ENCODE measurements at places on chromosomes 5 and 9.

- no peak for DNase-seq
Observed at GRCh38 chr9:92534674-92535073, 1.1 kb downstream of the ECM2 start.

GRCh38 chr5:137061382-137061781 lies 437.7 kb downstream of the SPOCK1 start:
- DNase-seq, result no peak

DNA sequence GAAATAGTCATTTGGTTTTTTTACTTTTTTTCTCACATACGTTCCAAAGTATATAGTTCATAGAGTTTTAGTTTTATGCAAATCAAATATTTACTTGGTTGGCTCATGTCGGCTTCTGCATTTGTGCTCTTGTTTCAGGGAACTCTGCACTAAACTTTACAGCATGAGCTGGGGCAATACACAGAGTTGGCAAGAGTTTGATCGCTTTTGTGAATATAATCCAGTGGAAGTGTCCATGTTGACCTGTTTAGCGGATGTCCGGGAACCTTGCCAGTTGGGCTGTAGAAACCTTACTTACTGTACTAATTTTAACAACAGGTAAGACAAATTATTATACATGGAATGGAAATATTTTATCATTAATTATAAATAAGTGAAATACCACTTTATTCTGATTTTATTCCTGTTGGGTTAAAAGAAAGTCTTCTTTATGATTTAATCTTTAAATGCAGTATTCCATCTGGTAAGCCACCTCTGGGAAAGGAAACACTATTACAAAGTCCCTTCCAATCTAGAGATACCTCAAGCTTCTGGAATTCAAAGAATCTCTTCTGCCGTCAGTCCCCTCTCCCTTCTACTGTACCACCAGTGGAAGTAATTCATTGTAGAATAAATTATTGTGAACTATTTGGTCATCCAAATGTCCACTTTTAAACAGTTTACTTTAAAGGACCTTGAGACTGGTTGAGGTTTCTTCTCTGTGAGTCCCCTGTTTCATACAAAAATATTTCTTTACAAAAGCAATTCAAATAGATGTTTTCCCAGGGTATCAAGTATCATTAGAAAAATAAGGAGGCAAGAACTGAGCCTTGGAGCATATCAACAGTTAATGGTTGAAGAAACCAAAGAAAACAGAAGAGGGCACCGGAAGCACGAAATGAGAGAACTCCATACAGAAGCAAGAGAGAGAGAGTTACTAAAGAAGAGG lies 45.2 kb upstream of the GLIPR2 start:
- no peak for DNase-seq

- DNase-seq, result no peak
Observed at GRCh38 chr5:174319551-174319950, 274.0 kb downstream of the NSG2 start.

DNA sequence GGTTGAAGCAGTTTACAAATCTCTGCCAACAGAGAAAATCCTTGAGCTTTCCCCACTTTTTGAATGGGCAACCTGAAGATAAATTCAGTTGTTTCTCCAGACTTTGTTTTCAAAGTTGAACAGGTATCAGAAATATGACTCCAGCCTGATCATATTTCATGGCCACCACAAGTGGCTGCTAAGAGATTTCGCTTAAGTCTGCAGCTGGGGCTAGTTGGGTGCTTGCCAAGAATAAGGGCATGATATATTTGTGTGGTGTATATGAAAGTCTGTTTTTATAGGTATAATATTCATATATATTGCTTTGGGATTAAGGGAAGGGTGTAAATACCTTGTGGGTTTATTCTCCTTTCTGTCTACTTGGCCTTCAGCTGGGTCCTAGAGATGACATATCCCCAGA lies 168.4 kb upstream of the GDNF start:
- no peak for DNase-seq

DNA sequence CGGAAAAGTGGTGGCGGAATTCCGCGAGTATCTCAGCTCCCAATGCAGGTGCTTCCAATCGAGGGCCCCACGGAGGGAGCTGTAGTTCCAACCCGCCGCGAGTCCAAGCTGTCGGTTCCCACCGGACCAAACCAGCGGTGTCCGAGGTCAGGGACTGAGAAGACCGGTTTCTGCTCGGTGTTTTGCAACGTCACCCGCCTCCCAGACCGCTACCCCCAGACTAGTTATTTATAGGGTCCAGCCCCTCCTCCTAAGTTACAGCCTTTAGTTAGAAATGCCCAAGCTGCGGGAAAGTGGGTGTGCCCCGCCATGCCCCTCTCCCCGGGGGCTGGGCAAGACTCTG lies 677 bp upstream of the MYORG start:
- no peak for DNase-seq

GRCh38 chr5:7589800-7590199 lies 193.9 kb downstream of the ADCY2 start:
- no peak for DNase-seq

DNA sequence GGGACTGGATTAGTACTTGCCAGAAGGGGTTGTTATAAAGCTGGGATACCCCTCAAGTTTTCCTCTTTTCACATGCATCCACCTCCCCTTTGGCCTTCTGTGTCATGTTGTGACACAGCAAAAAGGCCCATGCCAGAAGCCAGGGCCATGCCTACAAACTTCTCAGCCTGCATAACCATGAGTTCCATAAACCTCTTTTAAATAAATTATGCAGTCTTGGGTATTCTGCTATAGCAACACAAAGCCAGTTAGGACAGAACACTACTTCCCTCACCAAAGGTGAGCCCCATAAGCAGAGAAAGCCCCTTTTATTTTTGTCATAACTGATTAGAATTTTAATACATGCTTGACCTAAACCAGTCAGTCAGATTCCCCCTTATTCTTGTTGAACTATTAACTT lies 801.3 kb downstream of the DNAH5 start:
- DNase-seq, result no peak

- no peak for DNase-seq
Observed at GRCh38 chr5:125874057-125874456, 549.2 kb upstream of the GRAMD2B start.

- no peak for DNase-seq
Observed at GRCh38 chr5:56637321-56637920, 177.9 kb upstream of the MAP3K1 start.

DNA sequence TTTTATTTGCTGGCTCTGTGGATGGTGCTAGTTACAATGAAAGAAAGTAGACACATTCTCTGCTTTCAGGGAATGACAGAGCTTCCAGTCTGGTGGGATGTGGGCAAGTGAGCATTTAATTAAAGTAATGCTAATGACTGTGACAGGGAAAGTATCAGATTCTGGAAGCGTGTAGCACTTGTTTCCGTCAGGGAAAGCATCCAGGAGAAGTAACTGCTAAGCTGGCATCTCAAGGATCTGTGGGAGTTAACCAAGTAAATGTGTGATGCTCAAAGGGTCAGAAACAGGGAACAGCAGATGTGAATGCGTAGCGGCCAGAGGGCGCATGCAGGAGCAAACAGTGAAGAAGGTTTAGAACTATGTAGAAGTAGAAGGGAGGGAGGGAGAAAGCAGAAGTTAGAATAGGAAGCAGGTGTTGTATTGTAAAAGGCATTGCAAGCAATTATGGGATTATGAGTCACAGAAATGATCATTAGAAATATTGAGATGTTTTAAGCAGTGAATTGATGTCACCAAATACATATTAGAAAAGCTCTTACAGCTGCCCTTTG lies 12.2 kb downstream of the KLHL9 start:
- no peak for DNase-seq

DNA sequence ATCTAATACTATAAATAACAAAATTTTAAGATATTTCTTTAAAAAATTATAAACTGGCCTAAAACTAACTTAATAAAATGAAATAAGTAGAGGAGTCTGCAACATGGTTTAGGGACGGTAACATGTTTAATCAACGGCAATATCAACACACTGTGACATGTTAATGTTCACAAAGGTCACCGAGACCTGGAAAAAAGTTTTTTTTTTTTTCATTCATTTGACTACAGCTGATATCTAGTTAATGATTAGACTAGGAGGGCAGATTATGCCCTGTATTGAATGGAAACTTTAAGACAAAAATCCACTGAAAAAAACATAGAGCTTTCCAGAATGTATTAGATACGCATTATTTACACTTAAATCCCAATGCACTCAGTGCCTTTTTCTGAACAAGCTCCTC lies 67.0 kb upstream of the CDK5RAP2 start:
- DNase-seq, result no peak

GRCh38 chr5:142324136-142324870 lies 518 bp downstream of the SPRY4 start:
- DNase-seq, result peak; percentile 33

- no peak for DNase-seq
Observed at GRCh38 chr5:3526551-3527185, 69.0 kb upstream of the IRX1 start.

- no peak for DNase-seq
Observed at GRCh38 chr5:176741561-176742211, 68.7 kb upstream of the UNC5A start.

DNA sequence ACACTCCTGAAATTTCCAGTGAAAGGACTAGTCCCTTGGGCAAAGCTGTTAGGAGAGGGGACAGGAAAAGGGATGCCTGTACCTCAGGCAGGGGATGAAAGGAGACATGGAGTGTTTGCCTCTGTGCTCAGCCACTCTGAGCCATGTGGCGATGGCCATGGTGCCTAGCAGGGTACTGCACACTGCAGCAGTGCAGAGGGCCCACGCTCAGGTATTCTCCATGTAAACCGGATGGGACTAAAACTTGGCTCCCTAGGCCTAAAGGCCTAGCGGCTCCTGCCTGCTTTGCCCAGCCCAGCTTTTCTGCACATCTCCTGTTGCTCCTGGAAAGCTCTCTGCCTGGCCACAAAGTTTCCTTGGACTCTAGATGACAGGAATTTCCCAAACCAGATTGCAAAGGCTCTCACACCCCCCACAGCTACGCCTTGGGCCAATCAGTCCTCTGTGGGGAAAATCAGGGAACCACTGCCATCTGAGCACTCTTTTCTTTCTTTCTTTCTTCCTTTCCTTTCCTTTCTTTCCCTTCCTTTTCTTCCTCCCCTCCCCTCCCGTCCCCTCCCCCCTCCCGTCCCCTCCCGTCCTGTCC lies 44.3 kb downstream of the HABP4 start:
- DNase-seq, result no peak

GRCh38 chr9:34382879-34383278 lies 6.2 kb upstream of the MYORG start:
- DNase-seq, result no peak

DNA sequence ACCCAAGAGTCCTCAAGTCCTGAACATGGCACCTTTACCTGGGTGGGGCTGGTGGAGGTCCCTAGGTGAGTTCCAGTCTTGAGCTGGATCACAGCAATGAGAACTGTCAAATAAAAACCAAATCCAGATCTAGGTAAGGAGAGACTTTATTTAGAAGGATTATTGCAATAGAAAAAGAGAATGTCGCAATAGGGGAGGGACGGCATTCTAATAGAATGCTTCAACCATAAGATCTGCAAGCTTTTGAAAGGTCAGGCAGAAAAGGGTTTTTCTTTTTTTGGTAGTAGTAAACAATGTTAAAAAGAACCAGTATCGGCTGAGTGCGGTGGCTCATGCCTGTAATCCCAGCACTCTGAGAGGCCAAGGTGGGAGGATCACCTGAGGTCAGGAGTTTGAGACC lies 5.2 kb upstream of the GCNT1 start:
- no peak for DNase-seq

GRCh38 chr9:87229108-87229507 lies 268.6 kb upstream of the DAPK1 start:
- DNase-seq, result no peak

- no peak for DNase-seq
Observed at GRCh38 chr5:13250464-13251291, 693.8 kb downstream of the DNAH5 start.

DNA sequence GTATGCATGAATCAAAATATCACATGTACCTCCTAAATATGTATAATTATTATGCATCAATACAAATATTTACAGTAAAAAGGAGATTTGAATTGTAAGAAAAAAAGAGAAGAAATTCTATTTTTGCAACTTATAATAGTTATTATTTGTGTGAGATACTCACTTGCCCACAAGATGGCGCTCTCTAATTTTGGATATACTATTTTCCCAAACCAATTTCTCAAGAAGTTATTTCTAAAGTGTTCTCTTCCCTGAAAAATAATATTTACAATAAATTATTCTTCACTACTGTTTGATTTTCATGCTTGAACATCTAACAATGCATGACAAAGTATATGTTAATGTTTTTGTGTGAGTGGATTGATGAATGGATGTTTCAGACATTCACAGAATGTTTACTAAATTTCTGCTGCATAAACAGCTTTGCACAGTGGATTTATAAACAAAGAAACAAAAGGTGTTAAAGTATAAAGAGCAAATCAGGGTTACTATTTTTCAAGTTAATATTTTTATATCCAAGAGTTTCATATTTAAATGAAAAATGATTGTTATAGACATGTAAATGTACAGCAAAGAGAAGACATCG lies 503.4 kb downstream of the PDE4D start:
- DNase-seq, result no peak

- no peak for DNase-seq
Observed at GRCh38 chr9:77021291-77021894, 1.9 kb downstream of the FOXB2 start.

- DNase-seq, result no peak
Observed at GRCh38 chr5:179879003-179879689, 20.5 kb upstream of the MRNIP start.

DNA sequence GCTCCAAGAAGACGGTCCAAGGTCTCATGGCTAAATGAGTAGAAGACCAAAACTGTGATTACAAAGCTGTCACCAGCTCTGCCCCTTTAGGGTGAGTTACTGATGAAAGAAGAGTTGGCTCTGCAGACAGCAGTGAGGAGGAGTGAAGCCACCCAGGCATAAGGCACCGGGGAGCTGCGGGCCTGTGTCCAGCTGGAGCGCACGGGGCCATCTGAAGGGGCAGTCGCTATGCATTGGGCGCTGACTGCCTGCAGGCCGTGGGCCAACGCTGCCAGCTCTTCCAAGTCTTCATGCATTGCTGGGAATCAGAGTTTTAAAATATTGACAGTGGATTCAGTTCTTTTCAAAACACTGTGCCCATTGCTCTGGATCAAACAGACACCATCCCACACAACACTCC lies 70.3 kb downstream of the DAPK1 start:
- no peak for DNase-seq

- no peak for DNase-seq
Observed at GRCh38 chr5:76513476-76513875, 109.7 kb downstream of the F2RL2 start.

DNA sequence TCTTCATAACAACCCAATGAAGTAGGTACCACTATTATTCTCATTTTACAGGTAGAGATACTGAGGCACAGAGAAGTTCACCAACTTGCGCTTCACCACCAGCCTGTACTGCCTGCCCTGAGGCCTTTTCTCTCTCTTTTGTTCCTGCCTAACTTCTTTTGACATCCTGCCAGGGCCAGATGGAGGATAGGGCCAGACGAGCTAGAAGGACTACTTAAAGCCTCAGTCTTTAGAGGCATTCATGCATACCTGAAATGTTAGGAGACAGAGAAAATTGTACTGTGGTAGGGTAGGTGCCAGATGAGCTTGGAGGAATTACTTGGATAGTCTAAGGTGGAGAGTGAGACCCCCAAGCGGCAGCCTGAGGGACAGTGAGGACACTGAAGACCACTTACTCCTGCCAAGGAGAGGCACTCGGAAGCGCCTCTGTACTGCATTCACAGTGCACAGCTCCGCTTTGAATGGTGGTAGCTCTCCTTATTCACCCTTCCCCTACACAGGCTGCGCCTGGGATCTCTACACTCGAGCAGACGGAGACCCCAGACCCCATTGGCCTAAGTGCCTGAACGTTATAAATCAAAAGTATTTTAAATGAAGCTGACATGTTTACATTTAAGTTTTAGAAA lies 6.2 kb upstream of the ORM1 start:
- no peak for DNase-seq

- DNase-seq, result no peak
Observed at GRCh38 chr5:171272996-171273970, 35.8 kb upstream of the TLX3 start.
